Fibroblast of pulmonary artery (primary cell): ENCODE measurements at places on chromosomes 12 and 14.
A peak's percentile ranks its signal among the peaks of the same experiment; 100 is the strongest.

GRCh38 chr12:113194971-113195391, 9.5 kb downstream of the RITA1 start:
- DNase-seq = peak; percentile 35

DNA sequence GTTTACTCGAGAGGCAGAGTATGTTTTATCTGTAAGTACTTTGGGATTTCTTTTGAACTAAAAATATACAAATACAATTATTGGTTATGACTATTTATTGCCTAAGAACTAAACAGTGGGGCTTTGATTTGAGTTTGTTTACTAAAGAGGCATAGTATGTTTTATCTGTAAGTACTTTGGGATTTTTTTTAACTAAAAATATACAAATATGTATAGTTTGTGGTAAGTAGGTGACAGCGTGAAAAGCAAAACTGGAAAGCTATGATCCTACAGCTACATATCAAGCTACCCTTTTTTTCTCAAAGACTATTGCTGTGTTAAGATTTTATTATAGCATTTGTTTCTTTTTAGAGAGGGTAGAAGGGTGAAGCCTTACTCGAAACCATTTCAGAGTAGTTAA, 171.0 kb downstream of the RAD51B start:
- DNase-seq = no peak

GRCh38 chr14:28765831-28766468, 637 bp upstream of the FOXG1 start:
- DNase-seq = no peak

GRCh38 chr14:105588236-105588860, 62.0 kb downstream of the TMEM121 start:
- no peak for DNase-seq

- DNase-seq = peak; percentile 89
These were observed 11.0 kb downstream of the KRT7 start for GRCh38 chr12:52243856-52244614.

DNA sequence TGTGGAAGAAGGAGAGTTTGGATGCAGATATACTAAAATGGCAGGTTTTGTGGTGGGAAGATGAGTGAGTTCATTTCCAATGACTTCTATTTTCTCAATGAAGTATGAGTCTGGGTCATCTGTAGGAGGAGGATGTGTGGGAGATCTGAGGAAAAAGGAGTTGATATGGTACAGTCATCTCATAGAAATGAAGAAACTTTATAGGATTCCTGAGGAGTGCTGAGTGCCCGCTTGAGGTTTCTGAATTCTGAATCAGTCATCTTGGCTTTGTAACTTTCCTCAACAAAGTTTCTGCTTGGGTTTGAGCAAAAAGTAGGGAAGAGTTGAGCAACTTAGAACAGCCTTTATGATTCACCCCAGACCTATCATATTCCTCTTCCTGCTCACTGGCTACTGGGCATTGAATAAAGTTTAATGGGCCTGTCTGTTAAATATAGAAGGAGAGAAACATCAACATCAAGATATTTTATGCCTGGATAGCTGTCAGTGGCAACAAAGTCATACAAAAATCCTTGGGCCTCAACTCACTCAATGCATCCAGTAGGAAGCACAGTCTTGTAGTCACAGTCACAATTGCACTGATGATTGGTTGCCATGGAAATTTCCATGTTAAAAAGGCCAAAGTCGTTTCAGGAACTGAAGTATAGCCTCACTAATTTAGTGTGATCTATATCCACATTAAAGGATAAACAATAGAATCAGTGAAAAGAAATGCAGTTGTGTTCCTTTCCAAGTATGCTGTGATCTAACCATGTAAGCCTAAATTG, 284.7 kb downstream of the DUSP6 start:
- peak; percentile 91 for DNase-seq

- peak; percentile 31 for DNase-seq
These were observed at the start of gene RTN1 for GRCh38 chr14:59870277-59871165. Gene RTN1 (minus strand): TSS chr14:59870776. CDS start chr14:59870630, 146 bp downstream.

- DNase-seq = no peak
These were observed 27.5 kb downstream of the HVCN1 start for GRCh38 chr12:110661337-110661972.

GRCh38 chr12:121656122-121656521, 13.3 kb downstream of the MORN3 start:
- DNase-seq = no peak

- DNase-seq = no peak
These were observed 536.5 kb downstream of the RPS29 start for GRCh38 chr14:49049711-49050110.

- no peak for DNase-seq
These were observed 600 bp upstream of the LAG3 start for GRCh38 chr12:6771509-6772330.

DNA sequence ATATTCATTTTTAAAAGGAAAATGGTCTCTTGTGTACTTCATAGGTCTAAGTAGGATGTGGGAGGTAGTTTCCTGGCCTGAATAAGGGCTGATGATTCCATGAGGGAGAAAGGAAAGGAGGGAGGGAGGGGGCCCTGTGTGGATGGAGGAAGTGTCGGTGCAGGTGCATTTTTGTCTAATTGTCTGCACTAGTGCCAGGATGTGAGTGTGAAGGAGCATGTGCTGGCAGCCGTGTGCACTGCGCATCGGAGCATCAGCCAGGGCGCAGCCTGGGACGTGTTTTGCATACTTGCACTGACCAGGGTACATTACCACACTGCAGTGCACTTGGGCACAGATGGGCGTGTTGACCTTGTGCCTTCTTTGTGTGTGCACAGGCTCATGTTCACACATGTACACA, 29.2 kb downstream of the SMUG1 start:
- no peak for DNase-seq

DNA sequence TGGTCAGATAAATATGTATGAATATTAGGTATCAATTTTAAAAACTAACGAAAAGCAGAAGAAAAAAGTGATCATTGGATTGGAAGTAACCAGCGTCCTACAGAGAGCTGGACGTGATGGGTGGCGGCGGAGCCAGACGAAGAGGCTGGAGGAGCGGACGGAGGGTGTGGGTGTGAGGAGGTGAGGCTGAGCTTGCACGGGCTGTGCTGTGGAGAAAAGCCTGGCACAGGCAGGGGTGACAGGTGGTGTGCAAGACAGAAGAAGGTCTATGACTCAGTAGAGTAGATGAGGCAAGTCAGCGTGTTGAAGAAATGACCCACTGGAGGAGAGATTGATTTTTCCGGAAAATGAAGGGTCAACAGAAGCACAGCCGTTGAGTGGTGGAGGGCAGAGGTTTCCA, 56.4 kb downstream of the FZD10 start:
- DNase-seq = no peak

GRCh38 chr12:96880220-96880619, 26.8 kb upstream of the NEDD1 start:
- DNase-seq = no peak

DNA sequence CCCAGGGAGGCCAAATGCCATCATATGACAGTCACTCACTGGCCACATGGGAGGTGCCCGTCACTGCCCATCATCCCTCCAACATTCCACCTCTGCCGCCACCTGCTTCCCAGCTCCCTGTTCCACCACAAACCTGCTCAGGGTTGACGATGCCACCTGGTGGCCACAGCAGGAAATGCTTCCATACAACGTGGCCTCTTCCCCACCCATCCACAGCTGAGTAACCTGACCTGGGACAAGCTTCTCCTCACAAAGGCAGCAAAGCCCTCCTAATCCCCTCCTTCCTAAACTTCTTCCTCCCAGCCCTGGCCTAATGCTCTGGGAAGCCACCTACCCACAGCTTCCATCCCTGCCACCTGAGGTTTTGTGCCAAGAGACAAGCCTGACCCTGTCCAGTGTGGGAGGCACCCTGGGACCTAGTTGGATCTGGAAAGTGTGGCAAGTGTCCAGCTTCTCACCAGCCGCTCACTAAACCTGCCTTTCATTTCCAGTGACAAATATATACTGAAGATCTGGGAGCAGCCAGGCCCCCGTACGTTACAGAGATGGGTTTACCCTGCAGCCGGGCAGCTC, 4.3 kb downstream of the DEGS2 start:
- peak; percentile 26 for DNase-seq

GRCh38 chr14:87879389-87879788, 113.6 kb downstream of the GALC start:
- DNase-seq = no peak

DNA sequence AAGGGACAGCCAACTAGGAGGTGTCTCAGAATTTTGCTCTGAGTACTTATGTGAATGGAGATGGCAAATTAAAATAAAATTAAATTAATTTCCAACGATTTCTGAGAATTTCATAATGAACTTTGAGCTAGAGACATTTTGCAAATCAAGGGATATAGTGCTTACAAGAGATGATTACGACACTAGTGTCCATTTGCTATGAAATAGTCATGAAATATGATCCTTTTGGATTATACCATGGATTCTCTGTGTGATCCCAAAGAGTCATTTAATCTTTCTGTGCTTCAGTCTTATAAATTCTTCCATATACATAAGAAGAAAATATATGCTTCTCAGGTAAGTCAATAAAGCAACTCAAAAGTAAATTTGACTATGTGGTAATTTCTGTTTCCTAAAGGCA, 240.6 kb downstream of the SLC25A21 start:
- DNase-seq = no peak

DNA sequence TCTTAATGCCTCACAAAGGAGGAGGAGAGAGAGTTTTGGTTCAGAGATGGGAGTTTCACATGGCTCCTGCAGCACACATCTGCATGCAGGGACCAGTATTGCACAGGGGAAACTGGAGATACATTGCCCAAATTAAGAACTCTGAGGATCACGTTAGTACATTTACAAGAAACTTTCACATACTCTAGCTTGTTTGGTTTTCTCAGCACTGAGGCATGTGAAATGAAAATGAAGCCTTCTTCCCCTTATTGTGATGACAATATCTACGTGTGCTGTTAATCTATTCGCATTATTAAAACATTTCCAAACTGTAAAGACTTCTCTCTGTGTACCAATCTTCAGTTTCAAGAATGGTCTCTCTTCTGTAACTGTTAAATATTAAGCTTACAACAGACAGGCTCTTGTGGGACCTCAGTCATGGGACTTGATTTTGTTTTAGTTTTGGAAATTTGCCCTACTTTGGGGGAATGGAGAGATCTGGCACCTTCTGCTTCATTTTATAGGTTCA, 124.7 kb downstream of the DAAM1 start:
- DNase-seq = no peak
